ENCODE measurements at places on chromosomes 2 and 18.

- no peak for DNase-seq
These were observed 83.3 kb downstream of the LCLAT1 start for GRCh38 chr2:30530346-30530745.

DNA sequence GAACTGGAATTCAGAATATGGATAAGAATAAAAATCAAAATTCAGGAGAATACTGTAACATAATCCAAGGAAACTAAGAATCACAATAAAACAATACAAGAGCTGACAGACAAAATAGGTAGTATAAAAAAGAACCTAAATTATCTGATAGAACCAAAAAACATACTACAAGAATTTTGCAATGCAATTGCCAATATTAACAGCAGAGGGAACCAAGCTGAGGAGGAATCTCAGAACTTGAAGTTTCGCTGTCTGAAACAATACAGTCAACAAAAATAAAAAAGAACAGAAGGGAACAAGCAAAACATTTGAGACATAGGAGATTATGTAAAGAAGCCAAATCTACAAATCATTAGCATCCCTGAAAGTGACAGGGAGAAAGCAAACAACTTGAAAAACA is 84.1 kb upstream of the GALNT13 start:
- no peak for DNase-seq

- no peak for DNase-seq
These were observed 199.6 kb upstream of the HNMT start for GRCh38 chr2:137764646-137765045.

- no peak for DNase-seq
These were observed 2.1 kb upstream of the TCF7L1 start for GRCh38 chr2:85131116-85131515.

DNA sequence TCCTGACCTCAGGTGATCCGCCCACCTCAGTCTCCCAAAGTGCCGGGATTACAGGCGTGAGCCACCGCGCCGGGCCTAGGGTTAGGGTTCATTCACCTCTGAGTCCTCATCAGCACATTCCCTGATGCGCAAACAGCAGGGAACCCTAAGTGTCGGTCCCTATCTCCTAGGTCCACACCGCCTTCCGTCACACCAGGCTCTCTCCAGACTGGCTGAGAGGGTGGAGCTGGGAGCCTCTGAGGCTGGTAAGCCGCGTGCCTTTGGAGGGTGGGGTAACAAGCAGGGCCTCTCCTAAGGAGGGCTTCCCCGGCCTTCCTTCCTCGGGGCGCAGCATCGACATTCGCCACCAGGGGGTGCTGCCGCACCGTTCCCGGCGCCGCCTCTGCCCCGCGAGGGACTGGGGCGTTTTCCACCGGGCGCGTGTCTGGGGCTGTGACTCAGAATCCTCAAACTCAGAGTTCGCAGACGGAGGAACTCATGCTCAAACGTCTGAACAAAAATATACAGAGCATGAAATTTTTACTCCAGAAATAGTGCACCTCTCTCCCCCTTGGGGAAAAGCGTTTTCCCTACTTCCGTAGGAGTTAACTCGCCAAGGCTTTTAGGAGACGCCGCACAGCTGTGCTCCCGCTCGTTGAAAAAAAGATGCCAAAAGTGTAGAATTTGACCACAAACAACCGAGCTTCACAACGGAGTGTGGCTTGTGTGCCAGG is 63.9 kb upstream of the ASAP2 start:
- peak; percentile 69 for DNase-seq

GRCh38 chr18:23951206-23951605 is 63.3 kb upstream of the TTC39C start:
- DNase-seq, result no peak

DNA sequence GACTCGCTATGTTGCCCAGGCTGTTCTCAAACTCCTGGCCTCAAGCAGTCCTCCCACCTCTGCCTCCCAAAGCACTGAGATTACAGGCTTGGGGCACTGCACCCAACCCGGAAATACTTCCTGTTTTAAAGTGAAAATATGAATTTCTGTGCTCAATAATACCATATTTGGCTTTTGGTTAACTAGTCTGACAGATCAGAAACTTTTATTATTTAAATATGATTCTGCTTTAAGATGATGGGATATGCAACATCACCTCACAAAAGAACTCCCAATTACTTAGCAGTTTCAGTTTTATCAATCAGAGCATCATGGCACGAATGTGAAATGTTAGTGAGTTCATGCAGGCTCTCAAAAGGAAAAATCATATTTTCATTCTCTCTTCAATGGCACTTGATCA is 120.6 kb downstream of the PTRHD1 start:
- no peak for DNase-seq
